ENCODE measurements at places on chromosomes 4 and X.

DNA sequence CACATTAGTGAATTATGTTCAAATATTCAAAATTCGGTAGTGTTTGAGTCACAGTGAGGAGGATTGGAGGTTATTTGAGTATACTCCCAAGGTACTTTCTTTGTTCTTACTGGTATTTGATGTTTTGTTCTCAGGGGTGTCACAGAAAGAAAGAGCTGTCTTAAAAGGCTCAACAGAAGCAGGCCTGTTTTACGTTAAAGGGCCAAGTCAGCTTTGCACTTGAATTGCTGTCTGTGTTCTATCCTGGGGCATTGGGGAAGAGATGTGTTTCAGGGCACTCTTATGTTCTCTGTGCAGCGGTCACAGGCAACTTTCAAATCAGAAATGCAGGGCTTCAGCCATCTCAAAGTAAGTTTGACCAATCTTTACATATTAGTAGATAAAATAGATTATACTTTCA, 1113.1 kb upstream of the LCORL start:
- no peak for DNase-seq

- no peak for DNase-seq
Measured at GRCh38 chr4:23083391-23083790, 390.7 kb downstream of the GBA3 start.

DNA sequence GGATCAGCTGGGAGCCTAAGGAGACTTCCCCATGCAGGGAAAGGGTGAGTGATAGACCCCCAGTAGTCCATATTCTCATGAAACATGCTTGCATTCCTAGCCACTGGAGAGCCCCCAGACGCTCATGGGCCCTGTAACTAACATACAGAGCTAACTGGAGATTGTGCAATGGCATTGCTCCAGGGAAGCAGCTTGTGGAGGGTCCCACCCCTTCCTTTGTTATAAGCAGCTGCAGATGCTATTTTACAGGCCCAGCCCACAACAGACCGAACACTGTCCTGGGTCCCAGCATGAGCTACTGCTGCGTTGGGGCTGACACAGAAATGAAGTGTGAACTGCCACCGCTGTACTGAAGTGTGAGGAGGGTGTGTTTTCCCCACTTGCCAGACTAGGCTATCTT, 1465.7 kb upstream of the DIAPH2 start:
- no peak for DNase-seq

GRCh38 chr4:105765690-105766407, 57.3 kb downstream of the GSTCD start:
- DNase-seq = no peak

- no peak for DNase-seq
Measured at GRCh38 chrX:4764888-4765287, 1051.4 kb upstream of the PRKX start.

DNA sequence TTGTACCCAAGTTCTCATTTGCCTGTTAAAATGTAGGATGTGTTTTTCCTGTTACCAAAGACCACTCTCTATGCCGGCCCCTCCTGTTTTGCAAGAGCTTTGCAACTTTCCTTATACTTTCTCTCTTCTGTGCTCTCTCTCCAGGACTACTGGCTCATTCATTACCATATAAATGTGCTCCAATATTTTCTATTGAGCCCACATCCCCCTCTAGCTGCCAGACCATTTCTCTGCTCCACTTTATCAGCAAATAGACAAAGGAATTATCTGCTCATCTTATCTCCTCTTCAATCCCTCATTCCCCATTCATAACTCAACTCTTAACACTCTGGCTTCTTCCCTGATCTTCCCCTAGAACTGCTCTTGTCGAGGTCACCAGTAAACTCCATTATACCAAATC, 33.6 kb downstream of the RPGR start:
- no peak for DNase-seq

- DNase-seq = no peak
Measured at GRCh38 chr4:23857367-23857959, 32.4 kb downstream of the PPARGC1A start.

GRCh38 chr4:184757810-184758209, 23.9 kb upstream of the CENPU start:
- DNase-seq = no peak

DNA sequence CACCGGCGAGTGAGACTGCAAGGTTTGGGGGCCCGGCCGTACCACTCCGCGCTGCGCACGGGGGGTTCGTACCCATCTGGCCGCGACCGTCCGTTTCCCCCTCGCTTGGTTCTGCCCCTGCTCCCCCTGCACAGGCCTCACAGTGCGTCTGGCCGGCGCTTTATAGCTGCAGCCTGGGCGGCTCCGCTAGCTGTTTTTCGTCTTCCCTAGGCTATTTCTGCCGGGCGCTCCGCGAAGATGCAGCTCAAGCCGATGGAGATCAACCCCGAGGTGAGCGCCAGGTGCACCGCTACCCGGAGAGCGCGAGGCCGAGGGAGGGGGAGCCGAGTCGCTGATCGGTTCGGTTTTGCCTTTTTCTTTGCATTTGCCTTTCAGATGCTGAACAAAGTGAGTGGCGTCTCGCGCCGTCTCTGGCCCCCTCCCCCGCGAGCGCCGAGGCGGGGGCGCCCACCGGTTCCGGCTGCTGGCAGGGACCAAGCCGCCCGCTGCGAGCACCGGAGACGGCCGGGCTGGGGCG, at the start of gene UCHL1:
TSS of gene UCHL1 (plus strand) at position 189 of the 517 bp plus-strand sequence. CDS start at position 238, 49 bp downstream.
- DNase-seq = peak; percentile 11

DNA sequence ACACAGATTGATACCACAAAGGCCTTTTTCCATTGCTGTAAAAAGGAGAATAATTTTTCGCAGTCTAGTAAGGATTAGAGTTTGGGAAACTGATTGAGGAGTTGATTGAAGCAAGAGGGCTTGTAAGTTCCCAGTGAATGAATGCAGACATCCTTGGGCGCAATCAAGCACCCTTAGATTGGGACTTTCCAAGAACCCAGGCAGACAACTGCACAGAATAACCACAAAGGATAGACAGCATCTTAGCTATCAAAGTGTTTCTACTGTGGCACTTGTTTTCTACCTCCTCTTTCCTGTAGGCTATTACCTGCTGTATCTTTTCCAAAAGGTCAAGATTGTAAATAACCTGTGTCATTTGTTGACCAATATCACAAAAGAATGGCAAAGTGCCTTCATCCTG, 2.6 kb downstream of the COX18 start:
- no peak for DNase-seq
